ENCODE measurements at places on chromosomes 6 and 20. TPM values are rescaled to one million over a fixed set of nuclear protein-coding genes. Genes with fewer than 3 reads are reported as not detected.

DNA sequence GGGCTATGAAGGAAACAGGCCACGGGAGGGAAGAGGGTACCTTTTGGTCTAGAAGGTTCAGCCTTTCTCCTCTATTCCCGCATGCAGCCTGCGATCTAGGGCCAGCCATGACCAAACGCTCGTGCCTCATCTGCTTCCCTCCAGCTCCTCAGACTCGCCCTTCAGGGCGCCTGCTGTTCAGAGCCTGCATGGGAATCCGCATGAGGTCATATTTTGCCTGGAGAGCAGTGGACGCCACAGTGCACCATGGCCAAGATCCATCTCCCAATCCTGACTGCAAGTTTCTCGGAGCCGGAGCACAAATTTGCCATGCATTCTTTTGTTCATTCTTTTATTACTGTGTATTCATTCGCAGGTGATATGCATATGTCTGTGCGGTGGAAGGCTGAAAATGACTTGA is 608.1 kb downstream of the QKI start:
- H3K4me1 ChIP-seq = no peaks in the 10 kb centered on the region
- no peak overlapping the region for H3K4me3 ChIP-seq
- no peak for DNase-seq
- no peaks in the 10 kb centered on the region for H3K36me3 ChIP-seq
- no peak overlapping the region for H3K27ac ChIP-seq

- no peaks in the 10 kb centered on the region for H3K36me3 ChIP-seq
- H3K27ac ChIP-seq = no peak overlapping the region
- H3K27me3 ChIP-seq = no peaks in the 10 kb centered on the region
- H3K4me1 ChIP-seq = no peaks in the 10 kb centered on the region
These were observed 90.3 kb downstream of the ARHGAP18 start for GRCh38 chr6:129619579-129620233.

KIAA1755 gene
- 0.19 TPM for total RNA-seq

DNA sequence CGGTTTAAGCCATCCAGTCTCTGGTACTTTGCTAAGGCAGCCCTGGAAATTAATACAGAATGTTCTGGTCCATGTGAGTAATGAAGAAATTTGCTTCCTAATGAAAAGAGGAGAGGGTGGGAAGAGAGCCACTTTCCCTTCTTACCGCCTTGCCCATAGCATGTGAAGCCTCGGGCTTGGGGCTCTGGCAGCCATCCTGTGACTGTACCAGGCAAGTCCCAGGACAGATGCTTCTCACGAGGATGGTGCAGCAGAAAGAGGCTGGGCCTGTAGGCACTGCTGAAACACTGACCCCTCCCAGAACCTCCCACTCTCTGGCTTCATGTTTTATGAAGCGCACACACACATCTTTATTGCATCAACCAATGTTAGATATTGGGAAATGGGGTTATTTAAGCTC is 74.8 kb downstream of the IYD start:
- DNase-seq = no peak
- no peak overlapping the region for H3K27ac ChIP-seq
- H3K4me3 ChIP-seq = no peak overlapping the region
- no peaks in the 10 kb centered on the region for H3K27me3 ChIP-seq

- no peaks in the 10 kb centered on the region for H3K36me3 ChIP-seq
- no peak overlapping the region for H3K4me3 ChIP-seq
These were observed 282.7 kb downstream of the HAO1 start for GRCh38 chr20:7657569-7657968.

GRCh38 chr6:87473419-87473903 is 687 bp downstream of the SLC35A1 start:
- H3K36me3 ChIP-seq = no peaks in the 10 kb centered on the region
- no peaks in the 10 kb centered on the region for H3K4me1 ChIP-seq
- H3K4me3 ChIP-seq = peak overlapping the region; percentile 84
- no peaks in the 10 kb centered on the region for H3K27me3 ChIP-seq
- H3K27ac ChIP-seq = peak overlapping the region; percentile 93
